Osteoblast (primary cell): ENCODE measurements at places on chromosomes 1 and 21. TPM values are rescaled to one million over a fixed set of nuclear protein-coding genes. Genes with fewer than 3 reads are reported as not detected.
A peak's percentile ranks its signal among the peaks of the same experiment; 100 is the strongest.

FABP3 gene
- 28.6 and 38.0 TPM in 2 replicates for total RNA-seq

HAO2 gene
- not detected in 2 replicates for total RNA-seq

DENND2C gene
- 8.3 and 8.8 TPM in 2 replicates for total RNA-seq

GRCh38 chr1:31846484-31846883, 30.7 kb upstream of the SPOCD1 start:
- peak; percentile 54 for DNase-seq

- DNase-seq, result no peak
These were observed 10.1 kb upstream of the TIAM1 start for GRCh38 chr21:31354122-31354521.

DNA sequence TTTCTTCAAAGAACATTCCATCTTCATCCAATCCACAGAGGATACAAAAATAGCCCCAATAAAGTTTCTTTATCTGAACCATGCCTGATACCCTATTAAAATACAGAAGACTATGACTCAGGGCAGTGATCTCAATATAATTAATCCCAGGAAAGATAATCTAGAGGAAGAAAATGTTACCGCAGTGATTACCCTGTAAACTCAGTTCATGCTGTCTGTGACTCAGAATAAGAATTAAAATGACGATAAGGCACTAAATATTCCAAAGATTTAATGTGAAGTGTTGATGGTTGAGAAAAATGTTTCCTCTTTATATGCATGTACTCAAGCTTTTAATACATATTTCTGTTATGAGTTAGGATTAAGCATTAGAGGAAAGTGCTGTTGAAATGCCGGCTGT, 88.6 kb upstream of the LYPLAL1 start:
- peak; percentile 38 for DNase-seq

DNA sequence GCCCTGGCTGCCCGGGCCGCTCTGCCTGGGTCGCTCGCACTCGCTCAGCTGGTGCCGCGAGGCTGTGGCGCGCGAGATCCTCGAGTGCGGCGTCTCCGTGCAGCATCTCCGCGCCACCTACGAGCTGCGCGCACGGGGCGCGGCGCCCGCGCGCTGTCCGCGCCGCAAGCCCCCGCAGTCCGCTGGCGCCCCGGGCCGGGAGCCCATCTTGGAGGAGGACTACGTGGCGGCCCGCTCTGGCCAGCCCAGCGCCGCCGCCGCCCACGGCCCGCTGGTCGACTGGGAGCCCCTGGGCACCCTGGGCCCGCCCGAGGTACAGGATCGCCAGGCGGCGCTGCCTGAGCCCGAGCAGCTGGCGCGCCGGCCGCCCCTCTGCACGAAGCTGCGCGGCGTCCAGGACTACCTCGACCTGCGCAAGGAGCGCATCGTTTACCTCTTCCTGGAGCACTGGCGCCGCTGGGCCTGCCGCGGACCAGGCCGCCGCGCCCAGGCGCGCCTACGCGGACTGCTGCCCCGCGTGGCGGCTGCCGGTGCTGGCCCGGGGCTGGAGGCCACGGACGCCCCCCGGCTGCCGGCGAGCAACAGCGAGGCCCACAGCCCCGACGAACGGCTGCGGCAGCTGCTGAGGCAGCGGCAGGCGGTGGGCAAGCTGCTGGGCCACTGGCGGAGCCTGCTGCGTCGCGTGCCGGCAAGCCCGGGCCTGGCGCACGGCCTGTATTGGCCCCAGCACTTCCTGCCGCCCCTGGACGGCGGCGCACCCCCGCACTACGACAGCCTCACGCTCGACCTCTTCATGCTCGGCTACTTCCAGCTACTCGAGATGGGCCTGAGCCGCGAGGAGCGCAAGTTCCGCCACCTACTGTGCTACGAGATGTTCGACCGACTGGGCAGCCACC, 10.9 kb downstream of the TNFRSF25 start:
- DNase-seq, result peak; percentile 87
